ENCODE measurements at places on chromosomes 4 and X. TPM values are rescaled to one million over a fixed set of nuclear protein-coding genes. Genes with fewer than 3 reads are reported as not detected.

PPEF1 gene
- total RNA-seq, result 2.3 TPM

NCAPG gene
- total RNA-seq, result 12.2 TPM

NEXMIF gene
- total RNA-seq, result 60.9 TPM

ASB11 gene
- not detected for total RNA-seq

LRIT3 gene
- 0.23 TPM for total RNA-seq

TGIF2LX gene
- not detected for total RNA-seq

CSAG1 gene
- not detected for total RNA-seq

FAM9B gene
- not detected for total RNA-seq

TMEM192 gene
- 8.5 TPM for total RNA-seq
